RWPE1 (cell line): ENCODE measurements at places on chromosomes 7 and 10.

DNA sequence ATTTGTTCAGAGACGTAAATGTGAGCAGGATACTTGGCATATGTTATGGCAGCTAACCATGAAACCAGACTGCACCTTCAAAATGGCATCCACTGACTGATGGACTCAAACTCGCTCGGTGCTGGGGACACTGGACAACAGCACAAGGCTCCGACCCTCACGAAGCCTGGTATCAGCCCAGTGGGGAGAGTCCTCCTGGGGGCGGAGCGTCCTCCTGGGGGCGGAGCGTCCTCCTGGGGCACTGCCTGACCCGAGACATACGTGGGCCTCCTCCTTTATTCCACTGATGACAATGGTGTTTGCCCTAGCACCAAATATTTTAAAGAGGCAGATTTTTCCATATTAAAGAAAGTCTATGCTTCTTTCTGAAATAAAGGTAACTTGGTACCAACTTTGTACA is 39.5 kb downstream of the ESYT2 start:
- DNase-seq, result no peak

- DNase-seq, result no peak
Measured at GRCh38 chr7:91518058-91518457, 253.8 kb downstream of the FZD1 start.

GRCh38 chr10:72277340-72277995 is 3.7 kb downstream of the DDIT4 start:
- no peak for DNase-seq

DNA sequence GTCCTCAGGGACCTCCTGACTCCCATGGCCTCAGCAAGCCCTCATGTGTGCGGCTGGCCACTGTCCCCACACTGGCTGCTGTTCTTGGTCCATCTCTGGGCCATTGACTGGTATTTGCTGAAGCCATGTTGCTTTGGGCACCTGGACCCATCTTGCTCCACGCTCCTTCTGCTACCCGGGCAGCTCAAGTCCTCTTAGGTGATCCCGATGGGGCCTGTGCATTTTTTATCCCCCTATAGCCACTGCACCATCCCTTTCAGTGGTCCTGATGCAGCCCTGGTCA is 16.7 kb downstream of the RAMP3 start:
- no peak for DNase-seq

- DNase-seq, result no peak
Measured at GRCh38 chr7:18330548-18330947, 165.0 kb upstream of the HDAC9 start.

DNA sequence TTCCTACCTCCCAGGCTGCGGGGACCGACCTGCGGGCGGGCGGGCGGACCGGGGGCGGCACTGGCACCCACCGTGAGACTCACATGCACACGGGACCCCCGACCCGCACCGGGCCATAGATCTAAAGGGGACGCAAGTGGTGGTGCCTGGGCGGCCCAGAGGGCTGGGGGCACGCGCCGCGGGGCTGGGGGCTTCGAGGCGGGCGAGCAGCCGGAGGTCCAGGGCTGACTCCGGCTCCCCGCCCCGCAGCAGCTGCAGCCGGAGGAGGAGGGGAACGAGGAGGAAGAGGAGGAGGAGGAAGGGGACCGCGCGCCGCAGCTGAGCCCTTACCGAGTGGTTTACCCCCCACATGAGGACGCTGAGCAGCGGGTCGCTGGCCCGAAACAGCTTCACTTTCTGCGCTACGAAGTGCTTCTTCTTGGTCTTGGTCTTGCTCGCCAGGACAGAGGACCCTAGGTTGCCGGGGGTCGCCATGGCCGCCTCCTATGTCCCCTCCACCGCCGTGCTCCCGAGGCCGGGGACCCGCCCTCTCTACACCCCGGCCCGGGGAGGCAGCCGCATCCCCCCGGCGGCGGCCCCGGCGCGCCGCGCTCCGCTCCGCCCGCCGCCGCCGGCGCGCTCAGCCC is 412 bp downstream of the PIP4K2A start:
- DNase-seq, result no peak

GRCh38 chr7:130356876-130357611 is 12.4 kb downstream of the CPA5 start:
- peak; percentile 86 for DNase-seq
